ENCODE measurements at places on chromosomes 1 and 21.

DNA sequence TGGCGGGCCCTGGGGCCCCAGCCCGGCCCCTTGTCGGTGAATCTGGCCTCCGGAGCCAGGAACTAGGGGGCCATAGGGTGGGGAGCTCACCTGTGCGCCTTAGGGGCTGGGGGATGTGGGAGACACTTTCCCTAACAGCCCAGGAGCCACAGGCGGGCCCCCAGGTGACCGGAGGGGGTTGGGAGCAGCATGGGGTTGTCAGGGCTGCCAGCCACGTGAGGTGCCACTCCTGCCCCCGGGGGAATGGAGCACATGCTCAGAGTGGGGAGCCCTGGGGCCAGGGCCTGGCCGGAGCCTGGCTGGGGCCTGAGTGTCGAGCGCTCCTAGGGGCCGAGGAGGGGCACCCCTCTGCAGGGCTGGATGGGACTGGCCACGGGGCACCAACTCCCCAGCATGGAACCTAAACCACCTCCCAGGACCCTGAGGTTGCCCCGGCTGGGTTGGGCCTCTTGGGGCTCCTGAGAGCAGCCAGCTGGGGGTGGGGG, 19.9 kb downstream of the PRXL2B start:
- no peak for DNase-seq

DNA sequence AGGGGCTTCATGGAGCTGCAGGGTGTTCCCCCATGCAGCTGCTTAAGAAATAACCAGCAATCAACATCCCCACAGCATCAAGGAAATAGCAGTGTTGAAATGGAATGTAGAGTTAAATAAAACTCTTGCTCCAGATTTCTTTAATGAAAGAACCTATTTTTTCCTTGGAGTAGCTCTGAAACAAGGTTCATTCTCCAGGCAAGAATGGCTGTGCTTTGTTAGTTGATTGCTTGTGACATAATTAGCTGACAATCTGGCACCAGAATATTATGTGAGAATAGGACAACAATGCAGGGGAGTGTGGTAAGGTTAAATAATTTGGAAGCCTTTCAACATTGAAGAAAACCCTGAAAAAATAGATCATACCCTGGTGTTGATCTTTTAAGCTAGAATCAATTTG, 254.2 kb upstream of the RRP15 start:
- no peak for DNase-seq

DNA sequence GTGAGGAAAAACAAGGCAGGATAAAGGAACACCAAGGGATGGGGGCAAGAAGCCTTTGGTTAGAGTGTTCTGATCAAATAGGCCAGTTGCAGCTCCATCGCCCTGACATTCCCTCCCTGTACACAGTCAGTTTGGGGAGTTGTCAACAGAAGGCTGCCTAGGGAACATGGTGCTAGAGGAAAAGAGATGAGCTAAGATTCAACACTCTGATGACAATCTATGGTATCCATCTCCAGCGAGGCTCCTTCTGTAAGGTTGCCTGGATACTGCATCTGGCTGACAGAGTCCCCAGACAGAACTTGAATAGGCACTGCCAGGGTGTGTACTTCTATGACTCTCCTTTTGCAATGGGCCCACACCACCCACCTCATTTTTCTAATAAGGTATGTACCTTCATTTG, 11.2 kb upstream of the SLAMF9 start:
- no peak for DNase-seq

DNA sequence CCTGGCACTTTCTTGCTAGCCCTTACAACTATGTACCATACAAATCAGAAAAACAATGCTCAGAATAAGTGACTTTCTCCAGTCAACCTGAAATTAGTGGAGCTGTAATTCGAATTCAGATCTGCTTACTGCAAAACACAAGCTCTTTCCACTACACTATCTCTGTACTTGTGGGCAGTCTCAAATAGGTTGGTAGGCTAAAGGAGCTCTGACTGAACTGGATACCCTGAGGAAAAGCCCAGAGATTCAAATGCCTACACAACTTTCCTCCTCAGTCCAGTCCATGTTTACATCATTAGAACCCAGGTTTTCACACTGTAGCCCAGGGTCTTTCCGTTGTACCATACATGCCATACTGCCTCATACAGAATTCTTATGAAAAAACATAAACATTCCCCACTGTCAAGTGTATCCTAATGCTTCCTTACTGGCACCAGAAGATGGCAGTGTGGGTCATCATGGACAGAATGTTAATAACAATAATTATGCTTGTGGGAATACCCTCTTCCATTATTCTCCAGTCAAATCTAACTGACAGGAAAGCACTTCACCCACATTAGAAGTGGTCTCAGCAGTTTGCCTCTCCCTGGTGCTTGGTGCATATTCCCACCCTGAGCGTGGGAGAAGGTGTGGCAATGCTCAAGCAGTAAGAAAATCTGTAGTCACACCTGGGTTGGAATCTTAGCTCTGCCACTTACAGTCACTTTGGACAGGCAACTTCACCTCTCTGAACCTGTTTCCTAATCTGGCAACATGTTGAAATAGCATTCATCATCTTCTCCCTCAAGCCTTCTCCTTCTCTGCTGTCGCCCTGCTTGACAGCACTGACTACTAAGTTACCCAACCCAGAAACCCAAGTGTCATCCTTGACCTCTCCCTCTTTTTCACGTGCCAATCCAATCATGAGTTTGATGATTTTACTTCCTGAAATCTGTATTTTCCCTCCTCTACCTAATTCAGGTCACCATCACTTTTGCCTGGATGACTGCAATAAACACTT, 14.4 kb upstream of the ZFYVE9 start:
- DNase-seq, result no peak

DNA sequence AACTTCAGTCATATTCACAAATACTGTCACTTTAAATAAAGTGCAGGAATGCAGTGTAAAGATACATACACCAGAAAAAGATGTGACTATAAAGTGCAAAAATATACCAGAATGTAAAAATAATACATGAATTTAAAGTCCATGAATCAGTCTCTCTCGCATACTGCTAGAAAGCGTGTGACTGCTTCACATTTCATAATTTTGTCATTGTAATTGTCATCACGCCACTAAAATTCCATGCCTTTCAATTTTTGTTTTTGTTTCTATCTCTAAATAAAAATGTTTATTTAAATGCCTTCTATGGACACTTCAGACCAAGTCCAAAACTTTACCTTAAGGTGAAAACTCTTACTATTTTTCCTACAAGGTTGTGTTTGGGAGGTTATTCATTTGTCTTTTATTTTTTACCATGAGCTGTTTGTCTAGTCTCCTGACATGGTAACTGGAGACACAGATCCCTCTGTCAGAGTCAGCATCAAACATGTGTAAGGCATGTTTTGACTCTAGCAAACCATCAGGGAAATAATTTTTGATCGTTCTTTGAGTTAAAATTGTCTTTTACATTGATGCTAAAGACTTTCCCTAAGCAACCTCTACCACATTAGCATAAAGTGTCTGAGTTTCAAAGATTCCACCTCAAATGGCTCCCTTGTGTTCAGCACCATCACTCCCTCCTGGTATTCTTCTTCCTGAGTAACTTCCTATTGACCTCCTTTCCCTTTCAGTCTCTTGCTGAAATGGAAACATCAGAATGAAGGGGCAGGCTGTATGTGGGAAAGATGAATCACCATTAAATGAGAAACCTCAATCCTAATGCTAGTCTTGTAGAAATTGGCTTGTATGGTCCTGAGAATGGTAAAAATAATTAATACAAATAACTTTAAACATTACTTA, 14.0 kb upstream of the AIM2 start:
- DNase-seq, result no peak

GRCh38 chr1:184664042-184664660, 90.5 kb downstream of the EDEM3 start:
- peak; percentile 90 for DNase-seq

GRCh38 chr21:42151148-42151947, 67.6 kb upstream of the ABCG1 start:
- no peak for DNase-seq
